NCI-H460 (cell line): ENCODE measurements at places on chromosomes 7 and 10. TPM values are rescaled to one million over a fixed set of nuclear protein-coding genes. Genes with fewer than 3 reads are reported as not detected.

DNA sequence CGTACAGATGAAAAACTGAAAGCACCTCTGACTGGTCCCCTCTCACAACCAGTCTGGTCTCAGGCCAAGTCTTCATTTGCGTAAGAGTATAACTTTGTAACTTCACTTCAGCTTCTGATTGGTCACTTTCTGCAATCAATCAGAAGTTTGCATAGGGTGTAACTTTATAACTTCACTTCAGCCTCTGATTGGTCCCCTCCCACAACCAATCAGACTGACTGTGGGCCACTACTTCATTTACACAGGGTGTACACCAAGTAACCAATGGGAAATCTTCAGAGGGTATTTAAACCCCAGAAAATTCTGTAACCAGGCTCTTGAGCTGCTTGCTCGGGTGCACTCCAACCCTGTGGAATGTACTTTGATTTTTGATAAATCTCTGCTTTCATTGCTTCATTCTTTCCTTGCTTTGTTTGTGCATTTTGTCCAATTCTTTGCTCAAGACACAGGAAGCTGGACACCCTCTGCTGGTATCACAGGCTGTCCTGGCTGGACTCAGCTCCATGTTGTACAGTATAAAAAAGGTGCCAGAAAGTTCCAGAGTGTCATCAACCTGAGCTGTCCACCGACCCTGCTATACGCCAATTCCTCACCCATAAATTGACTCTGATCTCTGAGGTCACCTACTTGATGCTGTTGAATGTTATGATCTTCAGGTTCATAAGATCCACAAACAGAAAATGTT lies 74.5 kb downstream of the COBL start:
- no peak for DNase-seq

DNA sequence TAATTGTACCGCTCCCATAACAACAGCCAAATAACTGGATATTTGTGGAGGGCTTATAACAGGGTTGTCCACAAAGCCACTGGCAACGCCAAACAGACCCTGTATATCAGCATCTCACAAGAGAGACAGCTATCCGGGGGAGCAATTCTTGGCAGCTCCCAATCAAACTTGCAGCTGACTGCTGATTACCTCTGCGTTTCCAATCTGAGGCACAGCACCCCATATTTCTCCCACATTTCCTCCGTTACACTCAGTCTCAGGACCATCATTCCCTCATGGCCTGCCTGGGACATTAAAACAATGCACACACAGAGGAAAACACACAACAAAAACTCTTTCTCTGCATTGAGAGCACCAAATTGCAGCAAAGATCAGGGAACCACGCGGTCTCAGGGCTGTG lies 67.8 kb upstream of the SDK1 start:
- no peak for DNase-seq

DNA sequence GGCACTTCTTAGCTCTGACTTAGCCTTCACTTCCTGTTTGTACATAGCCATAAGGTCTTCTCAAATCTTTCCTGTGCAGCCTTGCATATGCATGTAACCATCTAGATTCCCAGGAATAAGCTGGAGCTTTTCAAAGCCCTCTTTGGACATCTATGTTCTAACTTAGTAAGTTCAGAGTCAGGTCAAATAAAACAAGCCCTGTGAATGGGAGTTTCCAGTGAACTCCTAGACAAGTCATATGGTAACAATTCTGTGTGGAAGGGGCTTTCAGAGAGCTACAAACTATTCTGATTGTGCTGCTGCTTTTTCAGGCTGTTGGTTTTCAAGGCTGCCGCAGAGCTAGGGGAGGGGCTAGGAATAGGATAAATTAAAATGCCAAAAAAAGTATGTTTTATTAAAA lies 208.4 kb upstream of the AKR1E2 start:
- DNase-seq: no peak

DNA sequence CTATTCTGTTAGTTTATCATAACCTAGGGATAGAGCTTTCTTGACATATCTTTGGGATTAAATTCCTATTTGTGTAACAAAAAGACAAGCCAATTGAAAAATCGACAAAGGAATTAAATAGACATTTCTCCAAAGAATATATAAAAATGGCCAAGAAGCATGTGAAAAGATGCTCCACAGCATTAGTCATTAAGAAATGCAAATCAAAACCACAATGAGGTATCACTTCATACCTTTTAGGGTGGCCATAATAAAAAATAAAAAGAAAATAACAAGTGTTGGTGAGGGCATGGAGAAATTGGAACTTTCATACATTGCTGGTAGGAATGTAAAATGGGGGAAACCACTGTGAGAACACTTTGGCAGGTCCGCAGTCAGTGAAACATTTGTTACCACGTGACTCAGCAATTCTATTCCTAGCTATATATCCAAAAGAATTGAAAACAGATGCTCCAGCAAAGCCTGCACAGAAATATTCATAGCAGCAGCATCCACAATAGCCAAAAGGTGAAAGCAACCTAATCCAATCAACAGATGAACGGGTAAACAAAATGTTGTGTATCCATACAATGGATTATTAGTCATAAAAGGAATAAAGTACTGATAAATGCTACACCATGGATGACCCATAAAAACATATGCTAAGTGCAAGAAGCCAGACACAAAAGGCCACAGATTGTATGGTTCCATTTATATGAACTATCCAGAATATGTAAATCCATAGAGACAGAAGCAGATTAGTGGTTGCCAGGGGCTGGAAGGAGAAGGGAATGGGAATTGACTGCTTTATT lies 20.5 kb downstream of the SPAG6 start:
- DNase-seq: no peak

DNA sequence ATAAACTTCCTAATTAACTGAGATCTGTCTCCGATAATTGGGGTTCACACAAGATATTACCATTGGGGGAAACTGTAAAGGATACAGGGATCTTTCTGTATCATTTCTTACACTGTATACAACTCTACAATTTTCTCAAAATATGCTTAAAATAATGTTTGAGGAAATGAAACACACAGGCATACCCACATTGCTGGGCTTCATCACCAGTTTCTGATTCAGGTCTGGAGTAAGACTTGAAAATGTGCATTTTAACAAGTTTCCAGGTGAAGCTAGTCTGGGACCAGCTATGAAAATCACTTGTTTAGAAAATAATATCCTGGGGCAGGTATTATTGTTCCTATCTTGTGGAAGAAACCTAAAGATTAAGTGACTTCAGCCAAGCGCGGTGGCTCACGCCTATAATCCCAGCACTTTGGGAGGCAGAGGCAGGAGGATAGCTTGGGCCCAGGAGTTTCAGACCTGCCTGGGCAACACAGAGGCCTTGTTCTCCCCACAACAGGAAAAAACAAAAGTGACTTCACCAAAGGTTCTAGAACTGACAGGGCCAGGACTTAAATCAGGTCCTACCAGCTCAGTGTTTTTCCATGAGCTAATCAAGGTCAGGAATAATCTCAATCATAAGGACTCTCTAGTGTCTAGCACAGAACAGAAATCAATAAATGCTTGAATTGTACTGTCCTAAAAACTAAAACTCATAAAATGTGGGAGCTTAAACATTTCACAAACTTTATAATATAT lies 12.6 kb downstream of the TOMM7 start:
- DNase-seq: no peak

Gene RNF133
- total RNA-seq: 0.40 and 0.49 TPM in 2 replicates

DNA sequence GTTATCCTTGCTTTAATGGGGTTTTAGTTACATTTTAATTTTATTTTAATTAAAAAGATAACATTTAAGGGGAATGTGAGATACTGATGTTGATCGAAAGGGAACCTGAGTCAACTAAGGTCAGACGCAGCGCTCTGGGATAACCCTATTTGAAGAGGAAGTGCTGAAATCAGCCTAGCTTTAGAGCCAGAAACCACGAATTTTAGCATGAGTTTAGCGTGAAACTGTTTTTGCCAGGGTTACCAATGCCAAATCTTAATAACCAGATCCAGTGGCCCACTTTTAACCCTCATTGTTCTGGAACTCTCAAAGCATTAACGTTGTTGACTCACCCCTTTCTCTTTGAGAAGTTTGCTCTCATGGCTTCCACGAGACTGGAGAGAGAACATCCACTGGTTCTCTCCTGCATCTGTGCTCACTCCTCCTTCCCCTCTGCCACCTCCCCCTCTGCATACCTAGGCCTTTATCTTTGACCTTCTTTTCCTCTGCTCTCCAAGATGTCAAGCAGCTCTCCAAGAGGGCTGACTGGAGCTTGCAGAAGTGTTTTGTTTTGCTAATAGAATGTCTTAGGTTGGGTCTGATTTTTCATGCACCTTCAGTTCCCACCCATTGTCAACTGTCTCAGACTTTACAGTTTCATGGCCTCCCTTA lies 198.3 kb upstream of the CELF2 start:
- no peak for DNase-seq
